Lung (tissue), 17 donors: ENCODE measurements at places on chromosomes 5 and 9. TPM values are rescaled to one million over a fixed set of nuclear protein-coding genes. Genes with fewer than 3 reads are reported as not detected.

Gene TXNDC8
- polyA plus RNA-seq = not detected

GRCh38 chr5:149851211-149851610 is 93.4 kb downstream of the PDE6A start:
- no peak for DNase-seq

Gene IL33
- 22.8 TPM for polyA plus RNA-seq

DNA sequence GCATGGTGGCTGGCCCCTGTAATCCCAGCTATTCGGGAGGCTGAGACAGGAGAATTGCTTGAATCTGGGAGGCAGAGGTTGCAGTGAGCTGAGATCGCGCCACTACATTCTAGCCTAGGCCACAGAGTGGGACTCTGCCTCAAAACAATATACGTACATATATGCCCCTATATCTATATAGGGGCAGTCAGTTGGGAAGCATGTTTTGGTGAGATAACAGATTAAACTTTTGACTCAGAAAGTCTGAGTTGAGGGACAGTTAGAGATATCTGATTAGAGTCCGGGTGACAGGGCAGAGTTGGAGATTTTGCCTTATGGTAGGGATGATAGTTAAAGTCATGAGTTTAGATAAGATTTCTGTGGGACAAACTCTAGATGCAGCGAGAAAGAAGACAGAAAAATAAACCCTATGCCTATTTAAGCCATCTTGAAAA is 71.8 kb upstream of the ALDH1A1 start:
- no peak for DNase-seq

Gene IFNA13
- not detected for polyA plus RNA-seq

DNA sequence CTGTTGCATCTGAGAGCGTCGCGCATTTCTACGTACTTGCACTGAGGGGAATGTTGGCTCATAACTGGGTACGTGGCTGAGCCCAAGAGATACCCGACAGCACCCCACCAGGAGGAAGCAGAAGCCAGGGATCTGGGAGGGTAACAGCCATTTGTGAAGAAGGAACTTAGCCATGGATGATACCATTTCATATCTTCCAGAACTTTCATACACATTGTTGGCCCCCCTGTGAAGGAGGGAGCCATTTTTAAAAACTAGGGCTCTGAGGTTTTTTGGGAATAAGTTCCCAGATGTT is 101.4 kb upstream of the SLC44A1 start:
- no peak for DNase-seq

- DNase-seq = peak; percentile 72
These were observed 38.6 kb upstream of the CEMIP2 start for GRCh38 chr9:71806901-71807307.

- no peak for DNase-seq
These were observed 473.5 kb upstream of the DAP start for GRCh38 chr5:11234501-11234911.

GRCh38 chr5:98638701-98639100 is 134.8 kb upstream of the RGMB start:
- peak; percentile 16 for DNase-seq

Gene SKP1
- polyA plus RNA-seq = 149 TPM

DNA sequence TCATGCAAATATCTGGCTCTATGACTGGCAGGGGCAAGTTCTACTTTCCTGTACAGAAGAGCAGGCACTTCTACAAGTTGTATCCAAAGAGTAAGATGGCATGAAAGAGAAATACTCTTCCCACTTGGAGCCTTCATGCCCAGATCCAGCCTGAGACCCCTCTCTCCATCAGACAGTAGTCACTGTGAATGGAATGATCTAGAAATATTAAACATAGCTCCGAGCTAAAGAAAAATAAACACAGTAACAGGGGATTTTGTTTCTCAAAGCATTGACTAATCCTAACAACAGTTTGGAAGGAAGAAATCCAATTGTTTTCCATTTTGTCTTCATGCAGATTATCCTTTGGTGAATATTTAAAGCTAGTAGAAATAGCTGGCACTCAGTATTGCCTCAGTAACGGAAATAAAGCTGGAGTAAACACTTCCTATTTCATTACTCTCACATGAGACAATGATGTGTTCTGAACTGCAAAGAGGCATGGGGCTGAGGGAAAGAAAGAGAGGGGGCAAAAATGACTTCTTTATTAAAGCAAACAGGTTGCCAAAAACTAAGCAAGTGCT is 100.0 kb downstream of the SEMA5A start:
- DNase-seq = no peak

DNA sequence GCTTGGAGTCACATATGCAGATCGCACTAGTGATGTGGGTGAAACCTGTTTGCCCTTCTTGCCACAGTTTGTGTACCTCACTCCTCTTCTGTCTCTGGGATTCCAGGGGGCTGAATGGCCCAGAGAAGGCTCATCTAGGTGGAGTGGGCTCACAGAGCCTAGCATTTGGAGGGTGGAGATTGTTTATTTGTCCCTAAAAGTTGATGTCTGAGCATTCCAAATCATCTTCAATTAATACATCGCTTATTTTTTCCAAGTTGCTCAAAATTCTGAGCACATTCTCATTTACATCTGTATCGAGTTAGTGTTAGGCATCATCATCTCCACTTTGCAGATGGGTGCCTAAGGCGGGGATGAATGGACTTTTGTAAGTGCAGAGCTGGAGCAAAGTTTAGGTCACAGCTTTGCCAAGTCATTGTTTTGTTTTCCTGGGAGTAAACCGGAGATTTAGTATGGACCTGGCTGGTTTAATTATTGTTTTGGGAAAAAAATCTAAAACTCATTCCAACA is 2.0 kb downstream of the ABL1 start:
- no peak for DNase-seq

- DNase-seq = no peak
These were observed 3.8 kb upstream of the LHX2 start for GRCh38 chr9:124007565-124008302.

Gene PTGES2
- 49.9 TPM for polyA plus RNA-seq

DNA sequence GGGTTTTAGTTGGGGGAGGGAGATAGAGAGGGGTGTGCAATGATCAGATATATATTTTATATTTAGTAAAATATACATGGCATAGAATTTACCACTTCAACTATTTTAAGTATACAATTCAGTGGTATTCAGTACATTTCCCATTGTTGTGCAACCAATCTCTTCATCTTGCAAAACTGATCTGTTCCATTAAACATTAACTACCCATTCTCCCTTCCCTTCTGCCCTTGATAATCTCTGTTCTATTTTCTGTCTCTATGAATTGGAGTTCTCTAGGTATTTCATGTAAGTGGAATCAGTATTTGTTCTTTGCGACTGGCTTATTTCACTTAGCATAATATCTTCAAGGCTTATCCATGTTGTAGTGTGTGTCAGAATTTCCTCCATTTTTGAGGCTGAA is 38.6 kb downstream of the TGFBI start:
- DNase-seq = no peak

- DNase-seq = no peak
These were observed 17.9 kb upstream of the MSMP start for GRCh38 chr9:35771943-35772342.

- DNase-seq = peak; percentile 65
These were observed 137.7 kb downstream of the CNTLN start for GRCh38 chr9:17272536-17272935.

DNA sequence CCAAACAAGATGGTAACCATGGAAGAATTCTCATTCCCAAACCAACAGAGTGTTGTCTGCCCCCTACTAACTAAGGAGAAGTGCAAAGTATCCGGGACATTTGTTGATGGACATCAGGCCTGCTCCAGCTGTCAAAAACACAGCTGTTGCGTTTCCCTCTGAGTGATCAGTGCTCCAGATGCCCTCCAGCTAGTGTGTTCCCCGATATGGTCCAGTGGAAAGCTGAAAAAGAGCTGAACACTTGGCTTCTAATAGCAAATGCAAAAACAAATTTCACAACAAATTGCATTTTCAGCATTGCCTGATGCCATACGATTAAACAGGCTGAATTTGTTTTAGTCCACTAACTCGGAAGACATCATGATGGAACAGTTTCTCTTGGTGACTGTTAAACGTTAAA is 1398.7 kb downstream of the PTPRD start:
- DNase-seq = peak; percentile 61

GRCh38 chr5:88895681-88896501 is 12.9 kb upstream of the MEF2C start:
- DNase-seq = no peak

DNA sequence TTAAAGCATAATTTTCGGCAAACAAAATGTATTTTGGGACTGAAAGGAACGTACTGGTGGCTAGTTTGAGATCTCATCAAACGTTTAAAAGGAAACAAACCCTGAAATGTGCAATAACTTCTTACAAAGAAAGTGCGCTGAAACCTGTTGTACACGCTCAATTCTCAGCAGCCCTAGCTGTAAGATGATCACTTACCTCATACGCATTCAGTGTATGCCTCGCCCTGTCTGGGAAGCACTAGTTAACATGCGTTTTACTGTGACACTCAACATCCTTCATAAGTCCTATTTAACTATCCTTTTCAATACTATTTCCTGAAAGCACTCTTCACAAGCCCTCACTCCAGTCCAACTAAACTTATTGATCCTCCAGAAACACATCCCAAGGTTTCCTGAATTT is 485.0 kb upstream of the EDIL3 start:
- no peak for DNase-seq

GRCh38 chr5:111735583-111736270 is 21.3 kb downstream of the NREP start:
- peak; percentile 82 for DNase-seq

GRCh38 chr9:80692751-80693150 is 996.6 kb downstream of the TLE1 start:
- no peak for DNase-seq
